Left ventricle myocardium superior (tissue), 1 donor: ENCODE measurements at places on chromosomes 1 and 21. TPM values are rescaled to one million over a fixed set of nuclear protein-coding genes. Genes with fewer than 3 reads are reported as not detected.

DNA sequence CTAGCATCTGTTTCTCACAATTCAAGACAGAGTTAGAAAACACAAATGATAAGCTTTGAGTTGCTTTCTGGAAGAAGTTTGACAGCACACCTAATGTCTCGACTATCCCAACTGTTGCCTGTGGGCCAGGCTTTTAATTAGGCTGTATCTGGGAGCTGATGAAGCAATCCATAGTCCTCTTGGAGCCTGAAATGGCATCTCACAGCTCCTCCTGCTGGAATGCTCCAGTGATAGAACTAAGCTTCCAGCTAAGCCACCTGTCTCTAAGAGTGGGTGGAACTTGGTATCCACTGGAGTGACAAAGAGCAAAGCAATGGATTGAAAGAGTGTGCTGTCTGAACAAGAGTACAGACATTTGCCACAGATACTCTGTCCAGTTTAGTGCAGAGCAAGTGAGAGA is 605.3 kb upstream of the NR5A2 start:
- no peak for DNase-seq

DNA sequence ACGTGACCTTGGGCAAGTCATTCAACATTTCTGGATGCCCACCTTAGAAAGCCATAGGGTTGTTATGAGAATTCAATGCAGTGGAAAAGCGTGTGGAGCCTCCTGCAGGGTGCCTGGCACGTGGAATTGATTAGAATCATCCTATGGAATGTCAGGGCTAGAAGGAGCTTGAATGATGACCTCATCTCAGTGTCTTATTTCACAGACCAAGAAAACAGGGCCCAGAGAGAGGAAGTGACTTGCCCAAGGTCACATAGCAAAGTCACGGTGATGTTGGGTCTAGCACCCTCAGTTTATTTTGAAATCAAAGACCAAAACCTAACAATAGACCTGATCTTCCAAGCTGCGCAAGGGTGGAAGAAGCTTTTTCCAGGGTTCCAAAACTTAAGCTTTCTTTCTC is 6.0 kb downstream of the TRABD2B start:
- DNase-seq, result no peak

DNA sequence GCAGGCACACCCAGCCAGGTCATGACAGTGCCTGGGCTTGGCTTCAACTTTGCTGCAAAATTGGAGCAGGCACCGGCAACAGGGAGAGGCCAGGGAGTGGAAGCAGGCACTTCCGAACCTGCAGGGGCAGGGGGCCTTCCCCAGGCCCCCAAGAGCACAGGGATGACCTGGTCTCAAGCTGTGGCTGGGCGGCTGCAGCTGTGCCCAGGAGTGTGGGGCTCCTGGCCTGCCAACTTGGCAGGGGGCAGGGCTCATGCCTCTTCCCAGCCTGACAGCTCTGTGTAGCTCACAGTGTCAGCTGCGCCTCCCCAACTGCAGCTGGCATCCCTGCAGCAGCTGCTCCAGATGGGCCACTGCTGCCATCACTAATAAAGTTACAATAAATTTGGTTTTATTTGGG is 51.5 kb upstream of the SCYL3 start:
- no peak for DNase-seq

GRCh38 chr1:73781251-73781650 is 416.7 kb downstream of the LRRIQ3 start:
- DNase-seq, result no peak

DNA sequence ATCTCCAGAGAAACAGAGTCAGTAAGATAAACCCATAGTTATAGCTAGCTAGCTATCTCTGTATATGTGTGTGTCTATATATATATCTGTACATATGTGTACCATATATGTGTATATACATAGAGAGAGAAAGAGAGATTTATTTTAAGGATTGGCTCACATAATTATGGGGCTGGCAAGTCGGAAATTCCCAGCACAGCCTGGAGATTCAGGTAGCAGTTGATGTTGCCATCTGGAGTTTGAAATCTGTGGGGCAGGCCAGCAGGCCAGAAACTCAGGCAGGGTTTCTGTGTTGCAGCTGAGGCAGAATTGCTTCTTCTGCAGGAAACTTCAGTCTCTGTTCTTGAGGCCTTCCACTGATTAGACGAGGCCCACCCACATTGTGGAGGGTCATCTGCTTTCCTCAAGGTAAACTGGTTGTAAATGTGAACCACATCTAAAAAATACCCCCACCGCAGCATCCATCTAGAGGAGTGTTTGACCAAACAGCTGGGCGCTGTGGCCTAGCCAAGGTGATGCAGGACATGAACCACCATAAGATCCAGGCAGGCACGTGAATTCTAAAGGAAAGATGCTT is 81.0 kb downstream of the FBXO2 start:
- DNase-seq, result no peak

DNA sequence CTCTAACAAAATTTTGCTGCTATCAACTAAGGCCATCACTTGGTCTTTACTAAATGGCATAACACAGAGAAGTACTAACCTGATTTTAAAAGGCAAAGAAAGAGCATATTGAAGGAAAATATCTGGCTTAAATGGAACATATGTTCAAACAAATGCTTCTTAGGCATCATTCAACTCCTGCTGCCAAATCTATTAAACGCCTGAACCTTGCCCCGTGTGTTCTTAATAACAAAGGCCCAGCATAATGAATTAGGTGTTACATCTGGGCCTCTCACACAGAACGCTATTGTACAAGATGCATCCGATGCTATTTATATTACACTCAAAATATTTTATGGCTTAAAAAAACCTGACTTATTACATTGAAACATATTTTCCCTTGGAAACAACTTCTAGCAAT is 48.4 kb downstream of the B3GALNT2 start:
- no peak for DNase-seq

Gene CTBS
- 6.7 TPM for total RNA-seq

GRCh38 chr21:42688841-42689371 is 35.5 kb downstream of the PDE9A start:
- DNase-seq, result no peak

DNA sequence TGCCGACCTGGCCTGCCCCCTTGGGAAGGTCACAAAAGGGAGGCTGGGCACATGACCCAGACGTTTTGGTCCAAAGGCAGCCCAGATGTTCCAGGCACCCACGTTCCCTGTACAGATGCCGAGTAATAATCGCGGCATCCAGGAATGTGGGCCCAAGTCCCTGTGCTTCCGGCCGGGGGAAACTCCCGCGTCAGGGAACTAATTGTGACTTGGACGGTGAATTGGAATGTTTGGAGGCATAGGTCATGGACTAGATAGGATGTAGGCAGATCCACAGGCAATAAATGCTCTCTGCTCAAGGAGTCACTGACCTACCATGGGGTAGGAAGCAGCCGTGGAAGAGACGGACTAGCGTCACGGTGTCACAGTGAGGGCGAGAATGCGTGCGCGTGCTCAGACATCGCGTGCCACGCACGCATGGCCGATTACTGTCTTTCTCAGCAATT is 178.4 kb downstream of the DUSP10 start:
- no peak for DNase-seq

DNA sequence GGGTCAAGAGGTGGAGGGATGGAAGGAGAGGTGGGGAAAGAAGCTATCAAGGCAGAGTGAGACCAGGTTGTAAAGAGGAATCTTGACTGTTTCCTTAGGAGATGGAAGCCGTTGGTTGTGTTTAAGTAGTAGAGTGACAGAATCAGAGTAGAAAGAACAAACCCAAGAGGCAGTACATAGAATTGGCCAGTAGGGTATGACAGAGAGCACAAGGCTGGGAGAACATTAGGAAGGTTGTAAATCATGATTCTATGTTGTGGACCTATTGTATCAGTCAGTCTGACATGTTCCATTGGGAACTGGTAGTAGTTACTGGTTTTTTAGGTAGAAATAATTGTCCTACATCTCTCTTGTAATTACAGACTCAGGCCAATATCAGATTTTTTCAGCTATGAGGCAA is 486.9 kb upstream of the USP24 start:
- DNase-seq, result no peak

GRCh38 chr21:33936301-33937038 is 20.9 kb upstream of the ATP5PO start:
- no peak for DNase-seq

GRCh38 chr1:28282426-28283407 is 23.4 kb downstream of the SESN2 start:
- no peak for DNase-seq

- DNase-seq, result peak; percentile 43
Observed at GRCh38 chr21:46095083-46095719, 2.7 kb upstream of the COL6A2 start.

Gene CFAP141
- total RNA-seq, result not detected

Gene DCDC2B
- total RNA-seq, result not detected

DNA sequence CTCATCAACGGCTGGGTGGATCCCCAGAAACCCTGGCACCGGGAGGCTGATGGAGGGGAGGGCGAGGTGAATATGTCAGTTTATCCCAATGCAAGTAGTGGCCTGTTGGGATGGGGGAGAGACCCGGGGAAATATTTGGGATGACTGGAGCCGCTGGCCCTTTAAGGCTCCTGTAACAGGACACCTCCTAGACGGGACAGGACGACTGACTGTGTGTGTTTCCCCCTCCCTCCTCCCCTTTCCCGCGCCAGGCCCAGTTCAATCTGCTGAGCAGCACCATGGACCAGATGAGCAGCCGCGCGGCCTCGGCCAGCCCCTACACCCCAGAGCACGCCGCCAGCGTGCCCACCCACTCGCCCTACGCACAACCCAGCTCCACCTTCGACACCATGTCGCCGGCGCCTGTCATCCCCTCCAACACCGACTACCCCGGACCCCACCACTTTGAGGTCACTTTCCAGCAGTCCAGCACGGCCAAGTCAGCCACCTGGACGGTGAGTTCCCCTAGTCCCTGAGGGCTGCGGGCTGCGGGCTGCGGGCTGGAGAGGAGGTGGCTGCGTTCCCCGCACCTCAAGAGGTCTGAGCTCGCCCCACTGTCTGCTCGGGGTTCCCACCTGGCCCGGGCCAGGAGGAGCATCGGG is 44.8 kb upstream of the CCDC27 start:
- no peak for DNase-seq
